ENCODE measurements at places on chromosomes 1 and 21. TPM values are rescaled to one million over a fixed set of nuclear protein-coding genes. Genes with fewer than 3 reads are reported as not detected.

The LORICRIN gene
- total RNA-seq, result not detected

The SH2D1B gene
- total RNA-seq, result 0.05 TPM

The SLAMF1 gene
- total RNA-seq, result 1.1 TPM

The TNNT2 gene
- total RNA-seq, result 0.45 TPM

The LDLRAD2 gene
- total RNA-seq, result not detected

The SAMD13 gene
- 0.24 TPM for total RNA-seq

The PADI4 gene
- 0.50 TPM for total RNA-seq

The CELA2B gene
- total RNA-seq, result not detected

The LCE2C gene
- total RNA-seq, result not detected
